KBM-7 (cell line): ENCODE measurements at places on chromosomes 1 and 21.
A peak's percentile ranks its signal among the peaks of the same experiment; 100 is the strongest.

DNA sequence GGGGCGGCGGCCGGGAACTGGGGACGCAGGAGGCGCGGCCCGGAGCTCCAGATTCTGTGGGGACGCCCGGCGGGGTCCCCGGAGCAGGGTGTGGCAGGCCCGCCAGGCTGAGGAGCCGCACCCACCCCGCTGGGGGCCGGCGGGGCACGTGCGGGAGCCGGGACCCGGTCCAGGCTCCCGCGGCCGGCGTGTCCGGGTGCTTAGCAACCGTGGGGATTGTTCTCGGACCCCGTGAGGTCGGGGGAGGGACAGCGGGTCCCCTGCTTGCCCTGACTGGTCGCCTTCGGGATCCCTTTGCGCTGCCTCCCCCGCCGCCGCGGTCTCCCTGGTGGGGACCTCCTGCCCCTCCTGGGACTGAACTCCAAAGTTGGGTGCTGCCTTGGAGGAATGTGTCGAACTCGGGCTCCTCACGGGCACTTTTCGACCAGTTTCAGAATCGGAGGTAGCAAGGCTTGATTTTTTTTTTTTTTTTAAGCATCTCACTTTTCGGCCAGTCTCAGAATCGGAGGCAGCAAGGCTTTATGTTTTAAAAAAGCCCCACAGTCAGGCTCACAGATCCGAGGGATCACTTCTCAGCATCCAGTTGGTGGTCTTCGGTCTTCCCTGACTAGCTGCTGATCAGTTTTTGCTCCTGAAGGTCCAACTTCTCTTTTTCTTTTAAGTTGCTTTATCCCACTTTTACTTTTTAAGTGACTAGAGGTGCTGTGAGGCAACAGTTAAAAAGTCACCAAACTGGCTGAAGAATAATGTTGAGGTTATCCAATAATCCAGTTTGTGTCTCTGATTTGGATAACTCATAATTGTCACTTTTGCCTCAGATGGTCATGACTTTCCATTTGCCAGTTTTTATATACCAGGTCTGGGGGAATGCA, 648 bp downstream of the FAM76A start:
- no peak for DNase-seq

- no peak for DNase-seq
Observed at GRCh38 chr1:116914667-116915066, 5.0 kb downstream of the PTGFRN start.

GRCh38 chr1:93296555-93297154, 49.1 kb upstream of the DR1 start:
- DNase-seq: no peak

DNA sequence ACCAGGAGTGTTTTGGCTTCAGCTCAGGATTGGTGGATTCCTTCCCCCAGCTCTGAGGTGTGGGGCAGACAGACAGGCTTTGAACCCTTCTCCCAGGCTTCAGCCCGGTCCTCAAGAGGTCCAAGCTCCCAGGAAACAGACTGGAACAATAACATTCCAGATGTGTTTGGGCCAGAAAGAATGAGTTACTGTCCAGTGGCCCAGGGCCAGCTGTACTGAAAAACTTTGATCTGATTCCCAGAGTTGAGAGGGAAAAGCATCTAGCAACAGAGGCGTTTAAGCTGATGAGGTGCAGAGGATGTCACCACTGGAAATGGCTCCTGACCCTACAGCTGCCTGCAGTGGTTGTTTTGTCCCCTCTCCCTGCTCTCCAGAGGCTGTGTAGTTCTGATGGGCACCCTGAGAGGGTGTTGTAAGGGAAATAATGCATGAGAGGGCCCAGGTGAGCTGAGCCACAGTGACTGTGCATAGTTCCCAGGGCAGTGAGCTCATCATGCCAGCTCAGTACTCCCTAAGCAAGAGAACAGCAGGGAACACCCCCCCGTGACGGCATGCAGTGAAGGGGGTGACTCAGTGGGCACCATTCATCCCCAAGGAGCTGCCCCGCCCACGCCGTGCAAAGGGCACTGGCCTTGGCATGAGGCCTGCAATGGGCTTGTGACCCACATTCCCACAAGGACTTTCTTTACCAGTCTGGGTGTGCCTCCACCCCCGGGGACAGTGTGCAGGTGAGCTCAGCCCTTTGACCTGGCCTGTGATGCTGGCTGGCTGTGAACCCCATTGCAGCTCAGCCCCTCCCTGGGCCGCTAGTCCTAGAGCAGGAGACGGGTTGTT, 13.8 kb upstream of the SFN start:
- no peak for DNase-seq

DNA sequence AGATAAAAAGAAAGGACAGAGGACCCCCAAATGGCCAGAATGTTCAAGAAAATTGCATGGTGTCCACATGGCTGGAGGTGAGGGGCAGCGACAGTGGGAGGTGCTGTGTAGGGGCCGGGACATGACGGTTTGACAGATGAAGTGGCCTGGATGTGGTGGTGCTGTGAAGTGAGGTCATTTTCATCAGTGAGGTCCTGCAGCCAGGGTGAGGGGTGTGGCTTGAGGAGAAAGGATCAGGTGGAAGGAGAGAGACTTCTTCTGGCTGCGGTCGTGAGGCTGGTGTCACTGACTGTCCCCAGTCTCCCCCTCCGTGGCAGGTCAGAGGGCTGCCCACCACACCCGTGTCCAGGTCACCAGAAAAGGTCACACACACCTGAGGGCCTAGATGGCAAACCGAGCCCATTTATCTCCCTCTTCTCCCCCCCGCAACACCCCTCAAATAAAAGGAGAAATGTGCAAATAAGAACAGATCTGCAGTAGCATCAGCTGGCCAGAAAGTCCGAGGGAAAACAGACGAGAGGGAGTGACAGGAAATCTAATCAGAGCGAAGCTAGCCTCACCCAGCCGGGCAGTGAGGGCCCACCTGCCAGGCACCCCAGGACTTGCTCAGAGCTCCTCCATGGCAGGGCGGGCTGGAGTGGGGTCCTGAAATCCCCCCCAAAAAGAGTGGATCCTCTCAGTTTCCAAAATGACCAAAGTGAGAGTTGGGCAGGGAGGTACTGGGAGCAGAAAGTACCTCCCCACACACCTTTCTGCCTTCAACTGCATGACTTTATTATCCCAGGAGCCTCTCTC, 148.5 kb upstream of the EDN2 start:
- DNase-seq: no peak

DNA sequence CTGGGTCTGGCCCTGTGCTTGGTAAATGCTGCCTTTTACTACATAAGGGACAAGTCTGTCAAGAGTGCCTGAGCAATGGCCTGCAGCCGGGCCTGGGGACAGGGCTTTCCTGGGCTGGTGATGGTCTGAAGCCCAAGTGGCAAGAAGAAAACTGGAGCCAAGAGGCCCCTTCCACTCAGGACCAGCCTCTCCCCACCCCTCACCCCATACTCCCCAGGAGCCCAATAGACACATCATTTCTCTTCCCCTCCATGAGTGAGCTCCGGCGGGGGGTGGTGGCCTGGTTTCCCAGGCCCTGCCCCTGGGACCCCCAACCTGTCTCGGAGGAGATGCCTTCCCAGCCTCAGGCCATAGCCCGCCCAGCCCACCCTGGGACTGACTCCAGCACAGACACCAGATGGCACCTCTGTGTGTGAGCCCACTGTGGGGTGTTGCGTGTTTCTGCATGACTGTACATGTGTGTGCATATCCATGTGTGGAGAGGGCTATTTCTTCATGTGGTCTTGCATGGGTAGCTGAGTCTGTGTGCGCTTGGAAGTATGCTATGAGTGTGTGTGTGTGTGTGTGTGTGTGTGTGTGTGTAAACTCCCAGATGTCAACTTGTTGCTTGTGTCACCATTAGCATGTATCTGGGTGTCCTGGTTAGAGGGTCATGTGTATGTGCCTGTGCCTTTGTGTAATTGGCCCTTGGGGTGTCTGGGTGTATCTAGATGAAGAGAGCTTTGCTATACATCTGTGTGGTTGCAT, 14.3 kb upstream of the LRP8 start:
- no peak for DNase-seq

GRCh38 chr1:210214573-210215409, 17.8 kb upstream of the SERTAD4 start:
- DNase-seq: no peak

DNA sequence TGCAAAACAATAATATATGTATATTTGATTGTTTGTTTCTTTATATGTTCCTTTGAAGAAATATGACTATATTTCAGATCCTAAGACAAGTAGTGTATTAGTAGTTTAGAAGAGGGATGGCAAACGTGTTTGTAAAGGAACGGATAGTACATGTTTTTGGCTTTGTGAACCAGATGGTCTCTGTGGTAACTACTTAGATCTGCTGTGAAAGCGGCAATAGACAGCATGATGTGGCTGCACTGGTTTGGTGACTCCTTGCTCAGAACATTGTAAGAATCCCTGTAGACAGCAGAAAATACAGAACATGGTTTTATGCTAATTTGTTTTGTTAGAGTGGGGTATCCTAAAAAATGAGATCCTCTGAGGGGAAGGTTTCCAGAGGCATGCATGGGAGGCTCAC, 3.1 kb downstream of the ACADM start:
- DNase-seq: no peak

GRCh38 chr1:112444269-112444668, 48.3 kb downstream of the CTTNBP2NL start:
- no peak for DNase-seq

DNA sequence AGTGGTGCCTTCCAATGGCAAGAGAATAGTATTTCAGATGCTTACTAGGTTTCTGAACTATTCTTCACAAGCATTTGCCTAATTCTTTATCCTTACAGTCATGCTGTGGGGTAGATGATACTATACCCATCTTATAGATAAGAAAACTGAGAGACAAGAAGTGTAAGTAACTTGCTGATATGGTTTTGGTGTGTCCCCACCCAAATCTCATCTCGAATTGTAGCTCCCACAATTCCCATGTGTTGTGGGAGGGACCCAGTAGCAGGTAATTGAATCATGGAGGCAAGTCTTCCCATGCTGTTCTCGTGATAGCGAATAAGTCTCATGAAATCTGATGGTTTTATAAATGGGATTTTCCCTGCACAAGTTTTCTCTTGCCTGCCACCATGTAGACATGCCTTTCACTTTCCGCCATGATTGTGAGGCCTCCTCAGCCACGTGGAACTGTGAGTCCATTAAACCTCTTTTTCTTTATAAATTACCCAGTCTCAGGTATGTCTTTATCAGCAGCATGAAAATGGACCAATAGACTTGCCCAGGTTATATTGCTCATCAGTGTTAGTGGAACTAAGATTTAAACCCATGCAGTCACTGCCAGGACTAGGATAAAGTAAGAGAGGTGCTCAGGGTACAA, 298.7 kb downstream of the GRIK1 start:
- no peak for DNase-seq

GRCh38 chr1:41918450-41919043, at the start of gene HIVEP3:
Gene HIVEP3, minus strand, starts transcription at chr1:41918922.
- peak; percentile 23 for DNase-seq

GRCh38 chr1:41838266-41838665, 80.5 kb downstream of the HIVEP3 start:
- peak; percentile 19 for DNase-seq

DNA sequence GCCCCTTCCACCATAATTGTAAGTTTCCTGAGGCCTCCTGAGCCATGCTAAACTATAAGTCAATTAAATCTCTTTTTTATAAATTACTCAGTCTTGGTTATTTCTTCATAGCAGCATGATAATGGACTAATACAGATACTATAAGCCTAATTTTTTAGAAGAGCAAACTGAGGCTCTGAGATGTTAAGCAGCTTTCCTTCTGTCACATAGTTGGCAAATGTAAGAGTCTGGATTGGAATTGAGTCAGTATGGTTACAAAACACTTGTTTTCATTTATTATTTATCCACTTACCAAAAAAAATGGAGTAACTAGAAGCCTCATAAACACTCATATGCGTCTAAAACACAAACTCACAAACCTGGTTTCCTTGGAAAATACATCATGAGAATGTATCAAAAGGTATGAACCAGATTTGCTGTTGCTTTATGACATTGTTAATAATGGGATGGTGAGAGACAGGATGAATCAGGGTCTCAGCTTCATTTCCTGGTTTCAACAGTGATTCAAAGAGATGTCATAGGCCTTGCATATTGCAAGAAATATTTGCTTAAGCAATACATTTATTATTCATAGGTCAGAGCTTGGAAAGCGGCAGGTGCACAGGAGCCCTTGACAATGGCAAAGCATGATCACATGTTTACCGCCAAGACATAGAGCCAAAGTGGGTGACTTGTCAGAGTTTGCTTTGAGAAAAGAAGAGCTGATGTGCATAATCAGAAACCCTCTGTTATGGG, 221.5 kb downstream of the GRIK1 start:
- DNase-seq: no peak

DNA sequence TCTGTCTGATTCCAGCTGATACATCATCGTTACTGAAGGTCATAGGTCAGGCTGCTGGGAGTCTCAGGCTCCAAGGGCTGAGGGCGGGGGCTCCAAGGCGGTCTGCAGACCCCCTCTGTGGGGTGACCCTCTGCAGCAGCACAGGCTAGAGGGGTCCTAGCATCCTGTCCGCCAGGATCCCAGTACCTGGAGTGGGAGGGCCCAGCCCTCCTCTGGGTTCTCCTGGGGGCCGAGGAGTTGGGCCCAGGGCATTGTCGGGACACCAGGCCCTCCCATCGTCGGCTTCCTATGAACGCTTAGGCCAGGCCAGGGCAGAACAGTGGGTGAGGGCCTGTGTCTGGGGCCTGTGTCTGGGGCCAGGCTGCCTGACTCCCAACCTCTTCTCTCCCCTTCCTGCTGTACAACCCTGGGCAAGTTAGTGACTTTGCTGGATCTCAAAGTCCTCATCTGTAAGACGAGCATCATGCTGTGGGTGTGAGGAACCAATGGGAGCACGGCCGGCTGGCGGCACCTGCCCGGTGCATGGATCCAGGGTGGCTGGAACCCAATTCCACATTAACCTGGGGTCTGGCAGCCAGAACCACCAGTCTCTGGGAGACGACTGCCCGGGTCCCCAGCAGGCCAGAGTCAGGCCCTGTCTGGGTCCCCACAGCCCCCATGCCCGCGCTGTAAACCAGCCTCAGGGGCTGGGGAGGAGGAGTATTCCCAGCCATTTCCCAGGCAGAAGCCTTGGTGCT, 56.2 kb upstream of the COL18A1 start:
- DNase-seq: no peak

GRCh38 chr1:26188477-26188876, 1.9 kb upstream of the CATSPER4 start:
- DNase-seq: no peak

DNA sequence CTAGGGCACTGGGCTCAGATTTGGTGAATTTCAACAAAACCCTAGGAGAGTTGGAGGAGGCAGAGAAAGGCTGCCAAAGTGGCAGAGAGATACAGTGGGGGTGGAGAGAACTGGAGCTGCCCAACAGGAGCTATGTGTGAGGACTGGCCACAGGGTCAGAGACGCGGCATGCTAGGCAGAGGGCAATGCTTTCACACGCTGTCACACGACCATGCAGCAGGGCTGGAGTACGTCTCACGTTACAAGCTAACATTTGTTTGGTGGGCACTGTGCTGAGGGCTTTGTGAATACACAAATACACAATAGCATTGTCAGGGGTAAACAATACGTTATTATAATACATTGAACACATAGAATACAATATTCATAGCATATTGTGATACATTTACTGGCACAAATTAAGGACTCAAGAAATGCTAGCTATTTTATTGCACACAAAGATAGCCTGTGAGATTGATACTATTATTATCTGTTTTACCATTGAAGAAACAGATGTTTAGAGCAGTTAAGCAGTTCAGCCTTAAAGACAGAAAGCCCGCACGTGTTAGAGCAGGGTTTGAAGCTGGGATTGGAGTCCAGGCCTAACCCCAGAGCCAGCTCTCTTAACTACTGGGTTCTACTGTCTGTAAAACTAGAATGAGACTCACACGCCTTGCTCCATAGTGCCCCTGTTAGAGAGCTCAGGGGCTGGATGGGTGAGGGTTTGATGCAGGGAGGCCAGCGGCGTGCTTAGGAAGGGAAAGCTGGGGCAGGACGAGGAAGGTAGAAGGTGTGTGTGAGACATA, 4.5 kb downstream of the RAB7B start:
- no peak for DNase-seq

- DNase-seq: no peak
Observed at GRCh38 chr1:200970771-200971427, 52.6 kb downstream of the KIF21B start.
